HFFc6 (cell line): ENCODE measurements at places on chromosomes 7 and 10.

DNA sequence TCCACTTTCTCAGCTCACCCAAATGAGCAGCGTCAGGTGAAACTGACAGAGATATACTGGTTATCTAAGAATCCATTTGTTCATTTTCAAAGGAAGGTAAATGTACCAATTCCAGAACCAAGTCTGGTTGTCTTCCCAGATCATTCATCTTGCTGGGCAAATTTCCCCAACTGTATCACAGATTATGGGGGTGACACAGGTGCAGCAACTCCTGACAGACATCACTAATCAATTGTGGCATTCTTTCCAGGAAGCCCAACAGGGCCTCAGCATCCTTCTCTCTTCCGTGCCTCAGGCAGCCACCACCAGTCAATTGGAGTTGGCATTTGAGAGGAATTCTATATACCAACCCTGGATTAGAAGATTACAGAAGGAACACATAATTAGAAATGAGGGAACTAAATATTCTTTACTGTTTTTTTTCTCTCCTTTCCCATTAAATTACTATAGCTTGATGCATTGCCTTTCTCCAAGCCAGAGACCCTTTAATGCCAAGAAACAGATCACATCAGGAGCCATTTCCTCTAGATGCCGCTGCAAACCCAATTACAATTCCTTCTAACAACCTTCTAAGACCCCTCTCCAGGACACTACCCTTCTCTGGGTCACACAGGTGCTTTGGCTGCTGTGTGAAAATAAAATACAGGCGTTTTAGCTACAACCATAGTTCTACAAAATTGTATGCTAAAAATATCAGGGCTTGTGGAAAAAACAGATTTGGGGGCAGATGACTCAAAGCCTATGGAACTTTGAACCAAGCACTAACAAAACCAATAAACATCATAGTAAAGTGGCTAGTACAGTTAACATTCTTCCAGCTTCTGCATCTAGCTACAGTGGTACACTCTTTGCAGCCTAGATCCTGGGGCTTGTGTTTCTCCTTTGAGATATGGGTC is 291.6 kb downstream of the RNLS start:
- DNase-seq = no peak

DNA sequence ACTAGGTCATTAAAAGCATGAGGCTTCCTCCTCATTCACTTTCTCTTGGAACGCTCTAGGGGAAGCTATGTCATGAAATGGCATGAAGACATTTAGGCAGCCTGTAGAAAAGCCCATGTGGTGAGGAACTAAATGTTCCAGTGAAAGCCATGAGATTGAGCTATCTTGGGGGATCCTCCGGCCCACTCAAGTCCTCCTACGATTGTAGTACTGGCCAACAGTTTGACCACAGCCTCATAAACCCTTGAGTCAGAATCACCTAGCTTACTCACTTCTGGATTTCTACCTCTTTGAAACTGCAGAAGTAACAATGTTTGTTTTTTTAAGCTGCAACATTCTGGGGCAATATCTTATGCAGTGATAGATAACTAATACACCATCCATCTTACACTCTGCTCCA is 605.1 kb downstream of the SORCS1 start:
- DNase-seq = peak; percentile 54

DNA sequence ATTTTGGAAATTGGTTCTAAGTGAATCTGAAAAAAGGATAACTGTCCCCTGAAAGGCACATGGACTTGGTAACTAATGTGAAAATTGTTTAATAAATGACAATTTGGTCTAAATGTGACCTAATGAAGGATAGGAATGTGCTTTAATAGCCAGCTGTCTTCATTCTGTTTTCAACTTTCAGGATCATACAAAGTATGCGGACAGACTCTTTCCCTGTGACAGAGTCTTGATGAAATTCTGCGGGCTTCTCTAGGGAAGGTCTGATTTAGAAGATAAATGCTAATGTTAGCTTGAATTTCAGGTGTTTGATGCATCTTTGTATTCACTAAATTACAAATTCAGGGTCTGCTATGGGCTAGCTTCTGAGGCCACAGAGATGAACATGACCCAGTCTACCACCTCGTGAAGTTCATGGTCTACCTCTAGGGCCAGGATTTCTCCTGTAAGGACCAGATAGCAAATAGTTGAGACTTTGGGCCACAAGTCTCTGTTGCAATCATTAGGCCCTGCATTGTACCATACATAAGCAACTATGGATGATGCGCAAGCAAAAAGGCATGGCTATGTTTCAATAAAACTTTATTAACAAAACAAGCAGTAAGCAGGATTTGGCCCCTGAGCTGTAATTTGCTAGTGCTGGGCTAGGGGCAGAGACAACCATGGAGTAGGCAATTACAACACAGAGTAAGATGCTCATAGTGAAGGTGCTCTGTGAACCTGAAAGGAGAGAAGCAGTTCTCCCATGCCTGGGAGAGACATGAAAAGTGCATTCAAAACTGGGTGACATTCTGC is 368.6 kb downstream of the INHBA start:
- DNase-seq = no peak

GRCh38 chr7:91373111-91373800 is 109.0 kb downstream of the FZD1 start:
- no peak for DNase-seq

DNA sequence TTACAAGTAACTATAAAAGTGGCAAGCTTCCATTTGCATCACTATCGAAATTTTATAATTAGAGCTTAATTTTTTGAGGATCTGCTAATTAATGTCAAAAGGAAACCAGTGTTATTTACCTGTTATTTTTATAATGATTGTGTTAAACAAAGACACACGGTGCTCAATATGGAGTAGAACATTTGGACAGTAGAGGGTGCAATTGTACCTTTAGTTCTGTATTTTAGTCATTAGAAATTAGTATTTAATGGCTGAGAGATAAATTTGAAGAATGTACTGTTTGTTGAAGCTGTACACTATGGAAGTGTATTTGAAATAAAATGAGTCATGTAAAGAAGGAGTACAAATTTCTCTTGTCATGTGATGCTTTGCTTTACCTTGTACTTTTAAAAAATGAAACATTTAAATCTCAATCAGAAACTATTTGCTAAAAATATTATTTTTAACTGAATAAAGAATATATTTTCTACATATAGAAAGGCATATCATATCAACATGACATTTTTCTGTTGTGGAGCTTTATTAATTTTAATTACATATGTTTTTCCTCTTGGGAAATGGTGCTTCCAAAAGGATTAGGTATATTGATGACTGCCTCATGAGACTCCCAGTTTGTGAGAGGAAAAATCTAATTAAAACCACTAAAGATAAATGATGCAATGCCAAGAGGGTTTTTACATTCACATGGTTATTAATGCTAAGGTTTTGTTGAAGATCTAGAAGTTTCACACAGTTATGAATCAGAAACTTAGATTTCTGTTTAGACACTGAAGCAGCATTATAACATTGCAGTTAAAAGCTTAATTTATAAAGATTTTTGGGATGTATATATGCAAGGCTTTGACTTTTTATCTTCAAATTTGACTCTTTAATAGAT is 10.4 kb upstream of the PRKG1 start:
- DNase-seq = peak; percentile 58

DNA sequence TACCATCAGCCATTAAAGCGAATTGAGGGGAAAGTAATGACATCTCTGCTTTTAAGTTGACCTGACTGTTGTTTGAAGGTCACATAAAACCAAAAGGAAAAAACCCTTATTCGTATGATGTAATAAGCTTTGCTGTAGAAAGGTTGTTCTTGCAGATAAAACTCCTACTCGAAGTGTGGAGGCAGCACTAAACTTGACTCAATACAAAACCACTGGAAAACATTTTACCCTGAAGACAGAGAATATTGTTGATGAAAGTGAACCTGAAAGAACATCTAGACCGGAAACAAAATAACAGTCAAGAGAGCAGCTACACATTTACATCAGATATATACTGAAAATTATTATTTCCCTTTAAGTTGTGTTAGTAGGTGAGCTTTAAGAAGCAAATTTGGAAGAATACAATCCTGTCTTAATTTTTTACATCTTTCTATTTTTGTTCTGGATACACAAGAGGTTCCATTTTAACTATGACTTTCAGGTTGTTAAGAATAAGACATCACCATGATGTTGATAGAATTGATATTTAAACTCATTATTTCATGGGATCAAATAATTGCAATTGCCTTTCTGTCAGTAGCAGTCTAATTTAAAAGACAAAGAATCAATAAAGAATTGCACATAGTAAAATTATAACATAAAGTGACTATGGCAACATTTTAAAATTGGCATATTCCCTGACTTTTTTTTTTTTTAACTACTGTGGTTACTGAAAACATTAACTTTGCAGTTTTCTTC is 6.4 kb downstream of the ETV1 start:
- DNase-seq = no peak

DNA sequence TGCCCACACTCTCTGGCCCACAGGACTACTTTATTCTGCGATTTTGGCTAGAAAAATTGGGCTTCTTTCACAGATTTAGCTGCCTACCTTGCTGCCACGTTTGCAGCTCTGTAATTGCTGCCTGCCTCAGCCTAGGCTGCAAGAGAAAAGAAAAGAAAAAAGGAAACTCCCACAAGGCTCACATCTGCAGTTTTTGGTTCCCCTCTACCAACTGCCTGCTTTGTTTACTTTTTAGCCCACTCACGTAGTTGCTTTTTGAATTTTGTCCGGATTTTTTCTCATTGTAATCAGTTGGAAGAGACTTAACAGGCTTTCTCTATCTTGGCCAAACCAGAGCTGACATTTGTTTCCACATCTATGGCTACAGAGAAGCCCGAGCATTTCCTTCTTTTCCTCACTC is 24.3 kb downstream of the SUN3 start:
- DNase-seq = no peak

DNA sequence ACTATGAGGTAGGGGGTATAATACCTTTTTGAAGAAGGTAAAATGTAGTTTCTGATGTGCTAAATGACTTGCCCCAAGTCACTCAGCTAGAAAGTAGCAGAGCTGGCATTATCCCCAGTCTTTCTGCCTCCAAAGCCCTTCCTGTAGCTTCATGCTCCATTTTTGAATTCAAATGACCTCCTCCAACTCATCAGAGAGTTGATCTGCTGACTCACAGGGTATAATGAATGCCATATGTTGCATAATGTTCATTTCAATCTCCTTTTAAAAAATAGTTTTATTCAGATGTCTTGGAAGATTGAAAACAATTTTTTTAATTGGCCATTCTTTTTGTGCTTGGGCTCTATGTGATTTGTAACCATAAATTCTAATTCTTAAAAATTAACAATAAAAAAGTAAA is 272.8 kb upstream of the IMMP2L start:
- DNase-seq = peak; percentile 79

DNA sequence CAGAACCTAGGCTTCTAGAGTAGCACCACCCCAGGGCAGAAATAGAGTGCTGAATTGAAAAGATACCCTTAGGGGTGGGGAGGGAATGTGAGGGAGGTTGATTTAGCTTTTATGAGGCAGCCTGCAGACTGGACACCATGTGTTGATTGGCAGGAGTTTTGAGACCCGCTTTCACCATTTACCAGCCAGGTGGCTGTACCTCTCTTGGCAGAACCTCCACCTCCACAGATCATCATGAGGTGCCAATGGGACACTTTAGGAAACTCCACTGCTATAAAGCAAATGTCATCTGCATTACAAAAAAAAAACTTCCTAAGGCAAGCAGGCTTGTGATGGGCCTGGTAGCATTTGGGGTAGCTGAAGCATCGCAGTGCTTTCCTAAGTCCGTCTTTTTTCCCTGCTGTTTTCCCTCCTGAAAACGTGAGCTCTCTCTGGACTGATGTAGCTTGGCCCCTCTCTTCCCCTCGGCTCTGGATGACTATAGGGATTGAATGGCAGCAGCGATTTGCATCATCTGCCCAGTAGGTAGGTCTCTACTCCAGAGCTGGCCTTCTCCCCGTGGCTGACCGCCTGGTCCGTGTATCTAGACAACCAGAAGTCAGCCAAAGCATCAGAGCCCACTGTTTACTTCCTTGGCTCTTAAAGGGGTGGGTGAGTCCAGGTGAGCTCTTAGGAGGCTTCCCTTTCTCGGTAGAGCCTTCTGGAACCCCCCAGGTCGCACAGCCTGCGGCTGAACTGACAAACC is 1.3 kb downstream of the PCBD1 start:
- DNase-seq = no peak

- peak; percentile 37 for DNase-seq
Measured at GRCh38 chr7:87148332-87148955, 3.8 kb upstream of the DMTF1 start.

- no peak for DNase-seq
Measured at GRCh38 chr7:99694201-99694911, 14.6 kb upstream of the CYP3A5 start.

GRCh38 chr7:88169717-88170320 is 50.0 kb downstream of the SRI start:
- peak; percentile 2 for DNase-seq
